NCI-H1048 (cell line): ENCODE measurements at places on chromosomes 12 and 14.

DNA sequence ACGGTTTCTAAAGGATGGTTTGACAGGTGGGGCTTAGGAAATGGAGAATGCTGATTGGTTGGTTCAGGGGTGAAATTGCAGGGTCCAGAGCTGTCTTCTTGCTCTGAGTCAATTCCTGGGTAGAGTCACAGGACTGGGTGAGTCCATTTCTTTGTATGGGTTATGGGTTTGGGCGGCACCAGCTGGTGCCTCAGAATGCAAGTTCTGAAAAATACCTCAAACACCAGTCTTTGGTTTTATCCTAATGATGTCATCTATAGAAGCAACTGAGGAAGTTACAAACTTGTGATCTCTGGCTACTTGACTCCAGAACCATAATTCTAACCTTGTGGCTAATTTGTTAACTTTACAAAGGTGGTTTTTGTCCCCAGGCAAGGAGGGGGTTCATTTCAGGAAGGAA, 47.6 kb upstream of the EIF5 start:
- DNase-seq = no peak

DNA sequence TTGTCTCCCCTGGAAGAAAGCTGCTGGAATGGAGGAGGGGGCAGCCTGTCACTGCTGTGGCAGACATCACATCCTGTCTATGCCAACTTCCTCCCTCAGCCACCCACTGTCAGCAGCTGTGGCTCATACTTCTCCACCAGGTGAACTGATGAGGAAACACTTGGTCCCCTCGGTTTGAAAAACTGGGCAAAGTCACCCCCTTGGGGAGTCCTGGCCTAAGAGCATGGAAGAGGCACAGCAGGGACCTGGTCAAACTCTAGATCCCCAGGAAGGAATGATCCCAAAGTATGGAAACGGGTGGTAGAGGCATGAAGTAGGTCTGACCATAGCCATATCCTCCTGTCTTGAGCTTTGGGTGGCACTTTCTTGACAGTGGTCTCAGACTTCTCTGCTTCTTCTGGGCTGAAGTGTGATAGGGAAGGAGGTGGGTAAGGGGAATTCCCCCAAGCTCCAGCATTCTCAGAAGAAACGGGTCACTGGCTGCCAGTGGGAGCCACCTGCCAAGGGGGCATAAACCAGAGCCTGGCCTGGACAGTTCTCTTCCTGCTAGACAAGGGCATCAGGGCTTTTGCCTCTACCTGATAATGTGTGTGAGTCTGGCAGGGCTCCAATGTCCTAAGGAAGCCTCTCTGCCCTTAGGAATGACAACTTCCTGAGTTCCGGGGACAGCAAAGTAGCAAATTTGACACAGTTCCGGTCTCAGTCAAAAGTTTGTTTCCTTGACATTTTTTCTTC, 36.0 kb downstream of the FMNL3 start:
- no peak for DNase-seq

- no peak for DNase-seq
These were observed 42.4 kb downstream of the ERH start for GRCh38 chr14:69355607-69356281.

DNA sequence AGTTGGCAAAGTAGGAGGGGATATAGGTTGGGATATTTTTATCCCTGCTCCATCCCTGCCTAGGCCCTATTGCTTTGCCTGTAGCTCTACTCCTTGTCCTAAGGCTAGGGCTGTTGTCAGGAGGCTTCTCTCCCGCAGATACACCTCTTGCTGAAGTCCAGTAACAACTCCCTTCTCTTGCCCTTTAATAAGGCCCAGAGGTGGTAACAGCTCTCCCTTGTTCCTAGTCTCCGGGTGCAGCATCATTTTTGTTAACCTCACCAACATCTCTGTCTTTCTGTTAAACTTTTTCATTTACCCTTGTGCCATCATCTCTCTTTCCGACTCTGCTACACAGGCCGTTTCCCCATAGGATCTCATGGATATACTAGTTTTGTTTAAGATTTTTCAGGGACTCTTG, 6.3 kb downstream of the ASCL1 start:
- no peak for DNase-seq

GRCh38 chr14:64213086-64213485, 81.1 kb downstream of the ESR2 start:
- DNase-seq = no peak

DNA sequence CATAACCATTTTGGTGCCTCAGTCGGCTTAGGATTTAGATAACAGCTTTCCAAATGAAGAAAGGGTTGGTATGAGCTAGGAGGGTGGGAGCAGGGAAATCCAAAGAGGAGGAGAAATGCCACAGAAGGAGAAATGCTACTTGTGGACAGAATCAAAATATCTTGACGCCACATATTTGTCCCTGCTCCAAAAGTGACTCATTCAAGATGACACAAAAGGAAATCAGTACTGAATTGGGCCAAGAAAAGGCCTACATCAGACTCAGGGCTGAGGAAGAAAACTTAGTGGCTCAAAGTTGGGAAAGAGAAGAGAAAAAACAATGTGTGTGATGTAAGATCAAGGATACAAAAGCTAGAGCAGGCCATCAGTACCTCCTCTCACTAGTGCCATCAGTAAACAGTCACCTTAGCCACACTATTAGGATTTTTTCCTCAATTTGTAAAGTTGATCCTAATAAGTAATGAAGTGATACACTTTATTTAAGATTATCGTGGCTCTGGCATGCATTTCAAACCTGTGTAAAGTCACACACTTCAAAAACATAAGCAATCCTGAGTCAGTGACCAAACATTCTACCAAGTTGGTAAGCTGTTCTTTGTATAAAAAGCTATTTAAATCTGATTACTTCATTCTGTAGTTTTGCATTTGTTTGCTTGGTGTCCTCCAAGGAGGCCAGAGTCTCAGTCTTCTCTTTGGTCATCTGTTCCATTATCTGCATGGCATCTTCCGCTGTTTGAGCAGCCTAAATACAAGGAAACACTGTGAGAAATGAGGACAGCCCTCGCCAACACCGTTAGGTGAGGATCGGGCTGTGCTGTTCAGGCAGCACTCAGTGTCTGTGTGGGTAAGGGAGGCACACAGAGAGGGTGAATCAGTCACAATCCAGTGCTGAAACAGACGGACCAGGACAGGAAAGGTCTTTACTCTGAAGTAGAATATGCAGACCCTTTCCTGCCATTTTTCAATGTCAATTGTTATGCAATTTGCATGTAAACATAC, 52.6 kb upstream of the VPS33A start:
- DNase-seq = no peak

DNA sequence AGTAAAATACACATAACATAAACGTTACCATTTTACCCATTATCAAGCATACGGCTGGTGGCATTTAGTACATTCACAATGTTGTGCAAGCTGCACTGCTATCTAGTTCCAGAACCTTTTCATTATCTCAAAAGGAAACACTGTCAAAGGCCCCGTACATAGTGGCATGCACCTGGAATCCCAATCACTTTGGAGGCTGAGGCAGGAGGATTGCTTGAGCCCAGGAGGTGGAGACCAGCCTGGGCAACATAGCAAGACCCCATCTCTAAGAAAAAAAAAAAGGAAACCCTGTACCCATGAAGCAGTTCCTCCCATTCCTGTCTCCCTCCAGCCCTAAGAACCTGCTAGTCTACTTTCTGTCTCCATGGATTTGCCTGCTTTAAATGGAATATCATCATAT, 7.4 kb upstream of the HVCN1 start:
- DNase-seq = no peak

DNA sequence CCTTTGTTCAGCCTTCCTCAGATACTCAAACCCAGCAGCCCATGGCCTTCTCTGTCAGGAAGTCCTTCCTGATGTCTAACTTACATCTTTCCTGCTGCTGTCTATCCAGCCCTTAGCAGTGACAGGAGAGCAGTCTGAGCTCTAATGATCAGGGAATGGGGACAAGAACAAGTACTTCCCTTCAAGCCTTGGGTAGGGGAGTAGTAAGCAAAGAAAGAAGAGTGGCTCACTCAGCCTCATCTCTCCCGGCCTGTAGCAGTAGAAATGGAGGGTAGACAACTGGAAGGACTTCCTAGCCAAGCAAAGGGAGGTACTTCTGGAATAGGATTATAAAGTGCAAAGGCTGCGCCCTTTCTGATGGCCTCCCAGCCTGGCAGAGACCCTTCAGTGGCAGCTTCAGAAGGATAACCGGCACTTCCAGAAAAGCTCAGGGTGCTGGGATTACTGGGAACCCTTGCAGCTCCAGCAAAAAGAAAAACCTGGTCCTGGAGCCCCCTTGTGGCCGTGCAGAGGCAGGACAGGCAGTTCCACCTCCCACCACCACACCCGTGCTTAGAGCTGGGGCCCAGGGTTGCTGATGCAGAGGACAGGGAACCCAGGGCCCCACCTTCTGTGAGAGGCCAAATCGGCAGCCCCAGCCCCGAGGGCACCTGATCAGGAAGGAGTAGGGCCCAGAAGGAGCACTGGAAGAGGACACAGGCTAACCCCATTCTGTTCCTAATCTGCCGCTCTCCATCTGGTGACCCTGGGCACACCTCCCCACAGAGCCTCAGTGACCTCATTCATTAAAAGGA, 12.4 kb upstream of the SMUG1 start:
- peak; percentile 39 for DNase-seq

DNA sequence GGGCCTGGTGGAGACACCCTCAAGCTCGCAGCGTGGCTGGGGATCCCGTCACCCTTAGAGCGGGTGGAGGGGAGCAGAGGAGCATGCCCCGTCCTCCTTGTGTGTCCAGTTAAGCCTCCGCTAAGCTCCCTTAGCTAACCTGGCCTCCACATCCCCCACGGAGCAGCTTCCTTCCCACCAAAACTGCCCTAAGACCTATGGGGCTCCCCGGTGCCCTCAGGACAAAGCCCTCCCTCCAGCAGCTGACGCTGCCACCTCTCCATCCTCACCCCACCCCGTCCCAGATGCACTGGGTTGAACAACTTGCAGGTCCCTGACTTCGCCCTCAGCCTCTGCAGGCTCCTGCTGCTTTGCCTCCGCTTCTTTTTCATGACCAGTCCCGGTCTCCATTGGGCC, 4.0 kb downstream of the AHNAK2 start:
- no peak for DNase-seq

- DNase-seq = no peak
These were observed 510.7 kb downstream of the C12orf50 start for GRCh38 chr12:87518481-87518880.

DNA sequence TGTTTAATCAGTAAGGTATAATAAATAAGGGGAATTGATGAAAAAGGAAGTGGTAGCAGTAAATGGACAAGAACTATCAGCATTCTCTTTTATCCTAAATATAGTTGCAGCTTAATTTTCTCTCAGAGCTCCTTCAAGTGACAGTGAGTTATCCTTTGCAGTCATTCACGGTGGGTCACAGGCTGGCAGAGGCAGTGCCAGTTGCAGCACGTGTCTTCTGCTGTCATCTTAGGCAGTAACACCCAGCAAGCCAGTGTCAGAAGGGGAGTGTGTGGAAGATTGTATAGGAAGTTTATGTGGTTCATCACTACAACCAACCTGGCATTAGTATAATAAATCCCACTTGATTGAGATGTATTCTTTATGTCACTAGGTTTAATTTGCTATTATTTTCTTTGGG, 170.0 kb downstream of the CCDC91 start:
- no peak for DNase-seq

DNA sequence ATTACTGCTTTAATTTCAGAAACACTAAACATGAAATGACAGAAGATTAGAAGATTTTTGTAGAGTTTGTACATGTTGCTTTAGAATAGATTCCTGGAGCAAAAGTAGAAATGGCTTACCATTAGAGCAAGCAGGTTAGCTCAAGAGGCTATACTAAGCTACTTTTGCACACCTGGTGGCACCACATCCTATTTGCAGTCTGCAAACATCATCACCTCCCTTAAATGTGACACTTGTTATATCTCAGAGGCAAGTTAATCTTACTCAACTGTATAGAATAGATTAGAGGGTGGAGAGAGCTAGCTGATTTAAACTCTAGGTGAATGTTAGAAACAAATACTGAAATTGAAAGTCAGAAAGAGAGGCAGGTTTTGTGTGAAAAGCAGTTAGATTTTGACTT, 30.7 kb upstream of the OR4E1 start:
- DNase-seq = no peak

GRCh38 chr12:58131986-58132755, 190.8 kb downstream of the ATP23 start:
- no peak for DNase-seq

DNA sequence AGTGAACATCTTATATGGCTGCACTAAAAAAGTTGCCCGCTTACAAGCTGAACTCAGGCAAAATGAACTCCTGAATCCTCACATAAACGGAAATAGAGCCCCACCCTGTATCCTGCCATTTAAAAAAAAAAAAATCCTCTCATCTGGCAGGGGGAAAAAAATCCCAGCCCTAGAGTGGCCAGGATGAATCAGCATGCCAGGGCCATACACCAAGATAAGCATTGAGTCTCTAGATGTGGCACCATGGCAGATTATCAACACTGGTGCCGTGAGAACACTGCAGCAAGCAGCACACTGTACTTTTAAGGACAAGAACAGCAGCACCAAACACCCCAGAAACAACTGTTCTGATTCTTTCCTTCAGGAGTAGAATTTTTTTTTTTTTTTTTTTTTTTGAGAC, 65.5 kb downstream of the RASSF3 start:
- no peak for DNase-seq

- DNase-seq = no peak
These were observed 1.9 kb upstream of the DHRS4 start for GRCh38 chr14:23951590-23952201.

- no peak for DNase-seq
These were observed 33.5 kb downstream of the DYRK2 start for GRCh38 chr12:67681941-67682620.

GRCh38 chr12:79143803-79144202, 279.2 kb downstream of the SYT1 start:
- DNase-seq = no peak

GRCh38 chr12:48422060-48422459, 50.3 kb upstream of the ANP32D start:
- no peak for DNase-seq

GRCh38 chr14:61266891-61267740, 14.0 kb downstream of the TMEM30B start:
- DNase-seq = no peak

DNA sequence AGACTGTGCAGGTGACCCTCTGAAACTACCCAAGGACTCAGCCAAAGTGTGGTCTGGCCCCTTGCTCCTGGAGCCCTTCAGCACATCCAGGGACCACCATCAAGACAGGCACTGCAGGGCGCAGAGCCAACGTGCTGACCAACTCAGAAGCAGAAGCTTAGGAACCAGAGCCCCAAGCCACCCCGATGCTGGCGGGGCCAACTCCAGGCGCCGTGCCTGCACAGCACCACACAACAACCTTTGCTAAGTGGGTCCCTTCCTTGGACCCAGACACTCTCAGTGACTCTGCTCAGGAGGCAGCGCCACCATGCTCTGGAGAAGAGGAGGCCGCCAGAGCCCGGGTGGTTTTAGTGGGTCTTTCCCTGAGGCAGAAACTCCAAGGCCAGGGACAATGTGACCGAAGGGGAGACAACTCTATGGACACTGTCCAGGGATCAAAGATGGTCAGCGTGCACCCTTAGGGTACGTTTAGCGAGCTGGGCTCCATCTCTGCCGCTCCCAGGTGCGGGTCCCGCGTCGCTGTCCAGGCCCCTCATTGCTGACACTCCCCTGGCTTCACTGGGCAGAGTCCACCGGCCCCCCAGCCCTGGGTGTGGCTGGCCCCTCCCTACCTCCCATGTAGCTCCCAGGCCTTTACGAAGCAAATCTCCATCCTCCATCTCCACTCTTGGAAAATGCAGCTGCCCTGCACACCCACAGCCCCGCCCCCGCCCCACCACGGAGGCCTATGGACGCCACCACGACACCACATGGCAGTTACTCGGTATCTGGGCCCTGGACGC, 16.1 kb downstream of the CHGA start:
- no peak for DNase-seq
